Fibroblast of mammary gland (primary cell): ENCODE measurements at places on chromosomes 1 and 21.

DNA sequence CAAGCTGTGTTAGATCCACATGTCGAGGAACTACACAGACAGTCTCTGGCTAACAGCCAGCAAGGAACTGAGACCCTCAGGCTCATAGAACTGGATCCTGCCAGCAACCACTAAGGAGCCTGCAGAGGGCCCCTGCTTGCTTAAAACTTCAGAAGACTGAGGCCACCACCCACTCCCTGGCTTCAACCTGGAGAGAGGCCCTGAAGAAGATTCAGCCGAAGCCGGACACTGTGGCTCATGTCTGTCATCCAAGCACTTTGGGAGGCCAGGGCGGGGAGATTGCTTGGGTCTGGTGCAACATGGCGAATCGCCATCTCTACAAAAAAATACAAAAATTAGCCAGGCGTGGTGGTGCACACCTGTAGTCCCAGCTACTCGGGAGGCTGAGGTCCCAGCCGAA is 92.6 kb upstream of the TMPRSS2 start:
- no peak for DNase-seq

DNA sequence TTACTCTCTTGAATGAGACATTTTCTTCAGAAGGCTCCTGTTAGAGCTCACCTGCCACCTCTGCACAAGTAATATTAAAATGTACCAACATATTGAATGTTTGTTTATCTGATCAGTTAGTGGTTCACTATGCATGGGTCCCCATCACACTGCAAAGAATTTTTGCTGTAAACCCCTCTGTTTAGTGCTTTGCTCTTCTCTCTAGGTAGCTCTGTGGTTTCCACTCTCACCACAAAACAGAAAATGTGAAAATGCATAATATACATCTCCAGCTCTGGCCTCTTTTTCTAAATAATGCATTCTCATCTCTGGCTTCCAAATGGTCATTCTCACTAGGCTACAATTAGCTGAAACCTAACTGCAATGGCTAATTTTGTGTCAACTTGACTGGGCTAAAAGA is 176.7 kb downstream of the TRIM33 start:
- DNase-seq = no peak

- DNase-seq = peak; percentile 83
Observed at GRCh38 chr1:167136191-167136614, 42.3 kb downstream of the STYXL2 start.

DNA sequence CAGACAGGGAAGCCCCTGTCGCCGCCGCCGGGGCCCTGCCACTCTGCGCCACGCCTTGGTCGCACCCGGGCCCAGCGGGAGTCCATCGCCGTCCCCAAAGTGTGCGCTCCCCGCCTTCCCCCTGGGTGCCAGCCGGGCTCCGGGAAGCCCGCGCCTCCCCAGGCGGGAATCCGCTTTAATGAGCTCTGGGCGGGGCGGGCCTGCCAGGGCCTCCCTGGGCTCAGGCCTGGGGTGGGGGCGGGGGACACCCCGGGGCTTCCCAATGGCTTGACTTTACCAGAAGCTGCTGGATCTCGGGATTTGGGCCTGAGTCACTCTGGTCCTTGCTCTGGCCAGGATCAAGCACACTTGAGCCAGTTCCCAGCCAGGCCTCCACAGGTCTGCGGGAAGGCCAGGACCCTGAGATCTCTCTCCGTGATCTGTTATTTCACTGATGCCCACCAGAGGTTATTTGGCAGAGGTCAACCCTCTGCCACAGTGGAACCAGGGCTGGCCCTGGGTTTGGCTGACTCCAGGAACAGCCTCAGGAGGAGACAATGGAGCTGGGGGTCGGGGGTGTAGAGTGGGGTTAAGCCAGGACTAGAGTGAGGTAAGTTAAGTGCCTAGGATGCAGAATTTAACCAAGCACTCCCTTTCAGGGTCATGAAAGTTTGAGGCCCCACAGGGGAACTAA is 178.4 kb upstream of the EDN2 start:
- peak; percentile 90 for DNase-seq

- DNase-seq = no peak
Observed at GRCh38 chr1:104706631-104707147, 957.0 kb downstream of the AMY1C start.
